ENCODE measurements at places on chromosomes 2 and 18.
A peak's percentile ranks its signal among the peaks of the same experiment; 100 is the strongest.

- DNase-seq = peak; percentile 23
Observed at GRCh38 chr2:151040039-151040438, 221.6 kb downstream of the RBM43 start.

DNA sequence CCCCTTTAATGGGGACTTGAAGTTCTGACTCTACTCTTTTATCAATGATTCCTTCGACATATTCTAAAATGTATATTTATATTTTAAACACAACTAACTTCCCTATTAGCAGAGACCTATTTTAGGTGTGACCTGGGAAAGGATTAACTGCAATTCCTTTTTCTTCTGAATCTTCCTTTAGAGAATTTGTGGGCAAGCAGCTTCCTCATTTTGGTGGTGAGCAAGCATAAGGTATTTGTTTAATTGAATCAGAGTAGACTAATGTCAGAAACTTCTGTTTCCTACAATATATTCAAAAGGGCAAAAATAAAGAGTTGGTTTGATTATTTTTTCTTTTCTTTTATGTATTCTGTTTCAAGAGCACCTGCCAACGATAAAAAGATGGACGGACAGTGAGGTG is 237.0 kb downstream of the IKZF2 start:
- DNase-seq = no peak

DNA sequence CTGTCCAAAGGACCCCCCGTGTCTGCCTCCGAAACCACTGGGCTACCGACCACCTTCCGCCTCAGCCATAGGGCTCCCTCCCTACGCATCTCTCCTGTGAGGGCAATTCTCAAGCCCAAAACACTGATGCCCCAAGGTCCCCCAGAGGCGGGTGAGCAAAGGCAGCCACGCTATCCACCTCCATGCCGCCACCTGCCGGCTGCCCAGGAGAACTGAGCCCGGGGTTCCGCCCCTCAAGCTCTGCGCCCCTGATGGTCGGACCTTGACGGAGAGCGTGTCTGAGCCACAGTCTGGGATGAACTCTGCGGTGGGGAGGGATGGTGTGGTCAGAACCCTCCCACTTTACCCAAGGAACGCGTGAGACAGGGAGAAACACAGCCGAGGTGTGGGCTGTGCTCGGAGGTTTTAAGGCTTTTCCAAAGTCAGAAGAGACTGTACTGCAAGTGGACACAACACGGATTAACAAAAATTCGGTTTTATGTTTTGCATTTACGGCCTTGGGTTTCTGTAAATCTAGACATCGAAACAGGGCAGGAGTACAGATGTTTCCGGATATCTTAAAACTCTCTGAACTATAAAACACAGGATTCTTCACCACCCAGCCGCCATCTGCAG is 114.1 kb downstream of the ZNF516 start:
- DNase-seq = peak; percentile 41

- no peak for DNase-seq
Observed at GRCh38 chr18:1222880-1223279, 318.2 kb downstream of the ADCYAP1 start.

GRCh38 chr2:230874456-230874855 is 9.7 kb downstream of the ITM2C start:
- DNase-seq = no peak

DNA sequence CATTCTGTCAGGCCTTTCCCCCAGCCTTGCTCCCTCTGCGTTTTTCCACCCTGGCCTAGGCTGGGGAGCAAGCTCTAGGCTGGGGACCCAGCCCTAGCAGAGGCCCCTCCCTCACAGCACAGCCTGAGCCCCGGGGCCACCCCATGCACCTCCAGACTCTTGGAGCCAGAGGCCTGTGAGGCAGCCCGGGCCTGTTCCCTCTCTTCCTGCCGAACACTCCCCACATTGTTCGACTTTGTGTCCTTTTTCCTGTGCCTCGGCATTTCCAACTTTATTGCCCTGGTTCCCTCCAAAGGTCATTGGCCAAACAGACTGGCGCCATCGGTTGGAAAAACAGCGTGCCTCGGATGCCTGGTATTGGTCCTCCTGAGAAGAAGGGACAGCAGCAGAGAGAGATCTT is 79.7 kb downstream of the HS1BP3 start:
- DNase-seq = no peak

- DNase-seq = no peak
Observed at GRCh38 chr2:230969659-230970015, 26.3 kb upstream of the SPATA3 start.

- no peak for DNase-seq
Observed at GRCh38 chr2:53314718-53315117, 452.9 kb upstream of the CHAC2 start.

DNA sequence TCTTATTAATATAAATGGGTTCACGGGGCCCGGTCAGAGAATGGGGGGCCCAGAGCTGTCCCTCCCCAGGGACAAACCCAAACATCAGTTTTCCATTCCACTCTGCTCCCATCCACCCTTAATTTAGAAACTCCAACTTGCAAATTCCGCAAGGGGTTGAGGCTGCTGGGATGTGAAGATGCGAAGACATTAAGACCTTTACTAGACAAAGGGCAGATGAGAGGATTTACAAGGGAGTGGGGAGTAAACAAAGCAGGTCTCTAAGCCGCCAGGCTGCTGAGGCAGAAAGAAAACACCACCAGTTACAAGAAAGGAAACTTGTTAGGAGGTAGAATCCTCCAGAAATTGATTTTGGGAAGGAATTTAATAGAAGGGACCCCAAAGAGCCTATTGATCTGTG is 33.1 kb downstream of the MARCO start:
- no peak for DNase-seq

- DNase-seq = no peak
Observed at GRCh38 chr2:158380746-158381145, 75.8 kb downstream of the CCDC148 start.

GRCh38 chr2:239312741-239313667 is 87.8 kb downstream of the HDAC4 start:
- DNase-seq = peak; percentile 40

- no peak for DNase-seq
Observed at GRCh38 chr2:215059724-215060123, 78.7 kb downstream of the ABCA12 start.

GRCh38 chr2:127163921-127164320 is 56.2 kb downstream of the CYP27C1 start:
- no peak for DNase-seq

All from fibroblast of villous mesenchyme (primary cell).